ENCODE measurements at places on chromosomes 1 and 21. TPM values are rescaled to one million over a fixed set of nuclear protein-coding genes. Genes with fewer than 3 reads are reported as not detected.

DNA sequence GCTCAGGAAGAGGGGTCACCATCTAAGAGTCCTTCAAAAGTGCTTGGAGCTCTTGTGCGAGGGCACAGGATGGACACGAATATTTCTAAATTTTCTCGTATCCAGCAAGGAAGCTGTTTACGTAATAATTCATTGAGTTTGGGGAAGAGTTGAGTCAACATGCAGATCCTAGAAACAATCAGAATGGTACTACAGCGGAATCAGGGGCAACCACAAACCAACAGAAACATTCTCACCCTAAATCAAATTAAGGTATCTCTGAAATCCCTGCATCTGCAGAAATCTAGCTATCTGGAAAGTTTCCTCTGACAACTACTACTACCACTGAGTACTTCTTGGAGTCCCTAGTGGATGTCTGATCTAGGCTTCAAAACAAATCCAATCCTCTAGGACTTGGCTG, 352.4 kb downstream of the LTN1 start:
- peak overlapping the region; percentile 28 for H3K27ac ChIP-seq
- H3K4me3 ChIP-seq = no peak overlapping the region
- no peaks in the 10 kb centered on the region for H3K27me3 ChIP-seq
- no peak for DNase-seq
- peaks cover 11% of the 10 kb centered on the region for H3K4me1 ChIP-seq
- H3K36me3 ChIP-seq = no peaks in the 10 kb centered on the region

- DNase-seq = no peak
- H3K4me1 ChIP-seq = peaks cover 17% of the 10 kb centered on the region
- no peaks in the 10 kb centered on the region for H3K27me3 ChIP-seq
- H3K4me3 ChIP-seq = no peak overlapping the region
- H3K27ac ChIP-seq = no peak overlapping the region
Measured at GRCh38 chr21:45893740-45894449, 87.7 kb upstream of the COL6A1 start.

GRCh38 chr21:25283720-25284119, 323.6 kb downstream of the MRPL39 start:
- H3K4me3 ChIP-seq = no peak overlapping the region
- no peaks in the 10 kb centered on the region for H3K36me3 ChIP-seq
- no peak for DNase-seq
- no peaks in the 10 kb centered on the region for H3K27me3 ChIP-seq

GRCh38 chr21:36627242-36627641, 71.7 kb upstream of the SIM2 start:
- H3K27ac ChIP-seq = no peak overlapping the region
- H3K4me3 ChIP-seq = no peak overlapping the region
- DNase-seq = no peak
- H3K36me3 ChIP-seq = no peaks in the 10 kb centered on the region

GRCh38 chr1:209749670-209750323, 6.1 kb upstream of the TRAF3IP3 start:
- no peak overlapping the region for H3K27ac ChIP-seq
- H3K27me3 ChIP-seq = no peaks in the 10 kb centered on the region

DNA sequence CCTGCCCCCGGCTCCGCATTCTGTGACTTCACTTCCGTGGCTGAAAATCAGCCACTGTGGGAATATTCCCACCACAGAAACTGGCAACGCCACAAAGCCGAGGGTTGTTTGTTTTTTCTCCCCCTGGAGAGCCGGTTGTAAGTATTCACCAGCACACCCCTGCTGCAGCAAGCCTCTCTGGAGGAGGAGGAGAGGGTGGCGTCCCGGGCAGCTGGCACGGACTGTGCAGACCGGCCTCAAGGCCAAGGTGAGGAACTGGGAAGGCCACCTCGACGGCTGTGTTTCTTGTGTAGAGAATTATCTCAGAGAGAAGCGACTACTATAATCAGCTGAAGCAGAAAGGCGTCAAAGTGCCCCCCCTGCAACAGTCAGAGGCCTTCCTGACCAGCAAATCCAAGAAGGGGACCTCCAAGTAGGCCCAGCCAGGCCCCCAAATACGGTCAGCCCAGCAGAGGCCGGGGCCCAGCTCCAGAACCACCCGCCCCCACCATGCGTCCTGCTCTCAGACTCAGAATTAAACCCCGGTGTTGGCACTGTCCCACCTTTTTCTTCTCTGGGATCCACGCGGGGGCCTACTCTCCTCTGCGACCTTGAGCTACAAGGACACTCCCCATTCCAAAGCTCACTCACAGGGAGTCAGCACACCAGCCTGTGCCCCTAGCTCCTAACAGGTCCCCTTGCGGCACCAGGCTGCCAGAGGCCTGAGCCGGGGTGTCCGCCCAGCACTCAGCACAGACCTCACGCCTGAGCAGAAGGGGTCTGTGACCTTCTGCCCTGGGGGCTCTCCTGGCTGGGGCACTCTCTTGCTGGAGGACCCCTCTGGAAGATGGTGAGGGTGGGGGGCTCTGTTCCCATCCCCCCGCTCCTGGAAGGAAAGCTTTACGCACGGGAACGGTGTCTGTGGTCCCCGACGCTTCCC, 1.2 kb upstream of the SMIM1 start:
- H3K36me3 ChIP-seq = no peaks in the 10 kb centered on the region
- H3K4me3 ChIP-seq = peak overlapping the region; percentile 90
- no peaks in the 10 kb centered on the region for H3K27me3 ChIP-seq
- H3K4me1 ChIP-seq = peaks cover 23% of the 10 kb centered on the region

GRCh38 chr1:86741947-86742572, 37.7 kb downstream of the SH3GLB1 start:
- H3K36me3 ChIP-seq = peaks cover 23% of the 10 kb centered on the region
- no peak for DNase-seq
- no peaks in the 10 kb centered on the region for H3K27me3 ChIP-seq
- no peak overlapping the region for H3K27ac ChIP-seq
- peaks cover 8% of the 10 kb centered on the region for H3K4me1 ChIP-seq
- H3K4me3 ChIP-seq = no peak overlapping the region

DNA sequence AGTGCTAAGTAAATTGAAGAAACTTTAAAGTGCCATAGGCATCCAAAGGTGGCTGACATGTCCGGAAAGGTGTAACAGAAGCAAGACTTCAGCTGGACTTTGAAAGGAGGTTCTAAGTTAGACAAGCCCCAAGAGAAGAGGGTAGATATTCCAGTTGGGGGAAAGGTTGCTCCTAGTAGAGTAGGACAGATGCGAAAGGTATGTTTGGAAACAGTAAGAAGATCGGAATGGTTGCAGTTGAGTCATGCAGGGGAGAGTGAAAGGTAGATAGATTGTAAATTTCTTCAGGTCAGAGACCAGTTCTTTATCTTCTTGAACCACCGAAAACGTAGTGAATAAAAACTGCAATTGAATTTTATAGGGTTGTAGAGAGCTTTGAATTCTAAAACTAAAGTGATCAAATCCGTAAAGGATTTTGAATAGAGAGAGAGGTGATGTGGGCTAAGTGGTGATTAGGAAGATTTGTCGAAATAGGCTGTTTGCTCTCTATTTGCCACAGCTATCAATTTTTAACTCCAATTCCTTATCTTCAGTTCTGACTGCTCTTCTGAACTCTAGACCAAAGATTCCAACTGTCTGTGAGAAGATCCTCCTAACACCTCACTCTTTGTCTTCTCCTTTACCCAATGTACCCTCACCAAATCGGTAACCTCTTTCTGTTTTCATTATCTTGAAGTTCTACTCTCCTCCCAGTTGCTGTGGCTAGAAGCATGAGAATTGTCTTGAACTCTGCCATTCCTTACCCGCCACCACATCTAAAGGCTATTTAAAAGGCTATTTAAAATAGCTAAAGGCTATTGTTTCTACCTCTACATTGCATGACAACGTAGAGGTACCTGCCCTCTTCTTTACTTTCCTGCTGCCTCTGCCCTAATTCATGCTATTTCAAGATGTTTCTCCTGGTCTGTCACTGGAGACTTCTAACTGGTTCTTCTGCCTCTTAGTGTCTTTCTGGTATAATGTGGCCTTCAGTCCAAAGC, 16.7 kb downstream of the MACF1 start:
- peaks cover 39% of the 10 kb centered on the region for H3K4me1 ChIP-seq
- H3K36me3 ChIP-seq = no peaks in the 10 kb centered on the region
- H3K27ac ChIP-seq = no peak overlapping the region
- no peaks in the 10 kb centered on the region for H3K27me3 ChIP-seq

DNA sequence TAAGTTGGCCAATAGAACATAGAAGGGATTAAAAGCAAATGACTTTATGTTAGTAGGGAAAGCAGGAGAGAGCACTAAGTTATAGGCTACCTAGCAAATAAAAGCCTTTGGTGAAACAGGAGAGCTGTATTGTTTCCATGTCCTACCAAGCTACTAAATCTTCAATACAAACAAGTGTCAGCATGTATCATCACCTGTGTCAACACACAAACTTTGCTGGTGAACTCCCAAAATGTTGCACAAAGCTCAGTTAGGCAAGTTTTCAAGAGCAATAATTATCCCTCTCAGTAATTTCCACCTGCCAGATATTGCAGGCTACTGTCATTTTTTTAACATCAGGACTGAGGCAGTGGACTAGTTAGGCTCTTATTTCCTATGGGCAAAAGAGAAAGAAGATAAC, 77.7 kb upstream of the ADAM30 start:
- peaks cover 8% of the 10 kb centered on the region for H3K36me3 ChIP-seq
- no peak overlapping the region for H3K4me3 ChIP-seq
- no peak overlapping the region for H3K27ac ChIP-seq
- no peaks in the 10 kb centered on the region for H3K27me3 ChIP-seq
- DNase-seq = no peak

- H3K36me3 ChIP-seq = no peaks in the 10 kb centered on the region
- H3K4me1 ChIP-seq = peaks cover 4% of the 10 kb centered on the region
- DNase-seq = no peak
Measured at GRCh38 chr1:62796221-62796620, 12.3 kb downstream of the ATG4C start.

DNA sequence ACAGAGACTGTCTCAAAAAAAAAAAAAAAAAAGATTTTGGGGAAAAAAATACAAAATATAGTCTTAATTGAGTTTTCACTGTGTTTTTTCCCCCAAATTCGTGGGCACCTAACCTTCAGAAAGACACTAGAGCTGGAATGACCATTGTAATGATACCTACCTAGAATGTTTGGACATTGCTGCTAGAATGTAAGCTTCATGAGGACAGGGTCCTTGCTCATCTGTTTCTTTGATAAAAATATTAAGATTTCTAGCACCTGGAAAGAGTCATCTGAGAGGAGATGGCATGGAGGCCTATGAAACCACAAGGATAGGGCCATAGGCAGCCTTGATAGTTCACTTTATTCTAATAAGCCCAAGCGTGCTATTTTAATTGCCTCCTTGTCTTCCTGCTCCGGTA, 6.5 kb downstream of the LRRC8D start:
- H3K4me1 ChIP-seq = no peaks in the 10 kb centered on the region
- H3K4me3 ChIP-seq = no peak overlapping the region
- no peak overlapping the region for H3K27ac ChIP-seq
- H3K36me3 ChIP-seq = no peaks in the 10 kb centered on the region
- DNase-seq = no peak

- no peak for DNase-seq
- H3K36me3 ChIP-seq = no peaks in the 10 kb centered on the region
- H3K27ac ChIP-seq = no peak overlapping the region
- no peaks in the 10 kb centered on the region for H3K27me3 ChIP-seq
- H3K4me1 ChIP-seq = peaks cover 54% of the 10 kb centered on the region
Measured at GRCh38 chr1:13760921-13761320, 60.9 kb downstream of the PRDM2 start.

GRCh38 chr21:23601549-23601948, 2005.7 kb downstream of the MRPL39 start:
- no peaks in the 10 kb centered on the region for H3K36me3 ChIP-seq
- H3K27me3 ChIP-seq = no peaks in the 10 kb centered on the region
- DNase-seq = no peak
- H3K4me3 ChIP-seq = no peak overlapping the region

- no peaks in the 10 kb centered on the region for H3K27me3 ChIP-seq
- H3K4me1 ChIP-seq = peaks cover 10% of the 10 kb centered on the region
- peaks cover 21% of the 10 kb centered on the region for H3K36me3 ChIP-seq
- DNase-seq = no peak
- H3K4me3 ChIP-seq = no peak overlapping the region
Measured at GRCh38 chr1:115682792-115683191, 41.0 kb downstream of the VANGL1 start.

DNA sequence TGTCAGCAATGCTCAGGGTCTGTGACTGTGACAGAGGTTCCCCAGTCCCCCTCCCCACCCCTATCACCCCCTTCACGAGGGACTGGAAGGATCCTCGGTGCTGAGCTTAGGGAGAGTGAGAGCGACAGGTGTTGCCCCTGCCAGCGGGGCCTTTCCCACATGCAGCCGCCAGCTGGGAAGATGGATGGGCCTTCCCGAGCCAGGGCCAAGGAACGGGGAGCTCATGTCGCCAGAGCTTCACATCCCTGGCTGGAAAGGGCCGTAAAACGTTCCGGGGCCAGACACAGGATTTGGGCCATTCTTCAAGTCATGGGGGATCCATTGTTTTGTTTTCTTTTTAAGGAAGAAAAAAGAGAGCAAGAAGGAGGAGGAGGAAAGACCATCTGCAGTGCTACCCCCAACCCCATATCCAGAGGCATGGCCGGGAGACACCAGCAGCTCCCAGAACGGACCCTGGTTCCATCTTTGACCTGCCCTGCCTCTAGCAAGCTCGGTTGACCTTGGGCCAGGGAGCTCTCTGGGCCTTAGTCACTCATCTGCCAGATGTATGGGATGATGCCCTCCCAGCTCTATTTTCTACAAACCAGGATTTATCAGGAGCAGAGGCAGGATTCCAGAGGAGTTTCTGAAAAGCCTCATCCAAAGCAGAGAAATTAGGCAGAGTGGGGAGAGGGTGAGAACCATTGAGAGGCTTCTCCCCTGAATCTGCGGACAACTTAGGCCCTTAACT, 54.1 kb downstream of the TAS1R2 start:
- DNase-seq = no peak
- no peak overlapping the region for H3K4me3 ChIP-seq
- H3K4me1 ChIP-seq = no peaks in the 10 kb centered on the region
- no peaks in the 10 kb centered on the region for H3K27me3 ChIP-seq
- no peak overlapping the region for H3K27ac ChIP-seq
- no peaks in the 10 kb centered on the region for H3K36me3 ChIP-seq

GRCh38 chr1:9375912-9376311, 83.2 kb downstream of the SPSB1 start:
- peak overlapping the region; percentile 96 for H3K27ac ChIP-seq
- no peaks in the 10 kb centered on the region for H3K27me3 ChIP-seq
- DNase-seq = peak; percentile 17
- H3K36me3 ChIP-seq = no peaks in the 10 kb centered on the region
- H3K4me1 ChIP-seq = peaks cover 62% of the 10 kb centered on the region

DNA sequence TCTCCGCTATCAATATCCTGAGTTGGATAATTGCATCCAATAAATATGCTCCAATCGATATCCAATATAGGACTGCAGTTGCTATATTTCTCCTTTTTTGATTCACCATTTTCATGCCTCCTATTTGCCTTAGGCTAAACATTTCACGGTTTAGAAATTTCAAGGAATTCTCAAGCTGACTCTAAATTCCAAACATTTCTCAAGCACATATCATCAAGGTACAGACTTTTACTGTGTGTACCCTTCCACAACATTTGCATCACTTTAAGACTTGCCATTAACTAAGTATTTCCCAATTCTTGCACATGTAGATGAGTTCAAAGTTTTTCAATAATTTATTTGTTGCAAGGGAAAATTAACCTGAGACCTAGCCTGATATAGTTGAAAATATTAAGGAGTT, 795.2 kb upstream of the TMPRSS15 start:
- H3K27me3 ChIP-seq = no peaks in the 10 kb centered on the region
- H3K36me3 ChIP-seq = no peaks in the 10 kb centered on the region
- no peaks in the 10 kb centered on the region for H3K4me1 ChIP-seq
- H3K4me3 ChIP-seq = no peak overlapping the region
- H3K27ac ChIP-seq = no peak overlapping the region
- no peak for DNase-seq

Gene LUZP1
- total RNA-seq = 17.9 TPM

Gene TBX15
- total RNA-seq = 1.5 TPM
